ENCODE measurements at places on chromosomes 1 and 21.

- DNase-seq = no peak
Observed at GRCh38 chr1:242402956-242403355, 121.5 kb downstream of the PLD5 start.

DNA sequence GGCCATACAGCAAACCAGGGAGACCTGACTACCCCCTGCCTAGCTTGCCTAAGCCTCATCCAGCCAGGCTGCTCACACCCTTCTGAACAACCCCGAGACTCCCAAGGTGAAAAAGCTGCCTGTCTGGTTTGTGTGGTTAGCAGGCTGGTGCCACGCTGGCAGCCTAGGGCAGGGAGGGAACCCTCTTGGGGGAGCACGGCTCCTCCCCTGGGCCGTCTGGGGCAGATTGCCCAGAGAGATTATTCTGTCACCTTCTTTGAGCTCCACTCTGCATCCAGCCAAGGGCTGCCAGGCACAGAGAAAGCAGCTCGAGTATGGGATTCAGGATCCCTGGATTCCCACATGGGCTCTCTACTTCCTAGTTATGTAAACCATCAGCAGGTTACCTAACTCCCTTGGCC is 27.5 kb upstream of the TCEA3 start:
- DNase-seq = no peak

- DNase-seq = no peak
Observed at GRCh38 chr1:168454211-168454815, 89.5 kb downstream of the XCL2 start.

DNA sequence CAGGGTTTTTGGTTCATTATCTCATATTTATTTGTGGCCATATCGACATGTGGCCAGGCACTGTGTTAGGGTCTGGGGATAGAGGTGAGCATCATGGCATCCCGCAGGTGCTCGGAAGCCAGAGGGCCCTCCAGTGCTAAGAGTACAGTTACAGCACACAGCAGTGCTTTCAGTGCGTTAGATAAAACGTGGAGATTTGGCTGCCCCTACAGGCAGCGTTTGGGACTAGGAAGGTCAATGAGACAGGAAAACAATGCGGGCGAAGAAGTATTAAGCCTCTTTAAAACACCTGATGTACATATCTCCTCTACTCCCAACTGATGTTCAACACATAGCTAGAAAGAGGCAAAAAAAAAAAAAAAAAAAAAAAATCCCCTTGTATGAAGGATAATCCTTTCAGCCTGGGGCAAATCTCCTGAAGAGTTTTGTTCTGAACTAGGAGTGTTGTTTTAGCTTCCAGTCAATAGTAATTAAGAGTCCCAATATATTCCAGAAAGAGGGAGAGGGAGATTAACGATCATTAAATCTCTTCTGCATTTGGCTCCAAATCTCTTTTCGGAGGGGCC is 80.1 kb downstream of the CAPZB start:
- no peak for DNase-seq

- DNase-seq = no peak
Observed at GRCh38 chr1:205275916-205276688, 45.4 kb downstream of the NUAK2 start.

GRCh38 chr1:233868461-233868860 is 36.0 kb upstream of the SLC35F3 start:
- no peak for DNase-seq

DNA sequence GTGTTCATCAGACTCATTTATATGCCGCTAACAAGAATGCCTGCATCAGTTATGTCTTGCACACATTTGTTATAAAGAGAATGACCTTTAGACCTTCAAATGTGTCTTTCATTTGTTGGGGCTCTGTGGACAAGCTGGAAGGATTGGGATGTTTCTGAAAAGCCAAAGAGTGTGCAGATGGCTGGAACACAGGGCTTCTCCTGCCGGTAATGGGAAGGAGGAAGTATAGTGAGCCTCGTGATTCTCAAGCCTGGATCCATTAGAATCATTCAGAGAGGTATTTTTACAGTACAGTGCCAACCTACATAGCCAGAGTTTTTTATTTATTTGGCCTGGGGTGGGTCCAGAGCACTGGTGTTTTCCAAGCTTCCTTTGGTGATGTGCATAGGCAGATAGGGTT is 40.6 kb upstream of the ATP1A1 start:
- no peak for DNase-seq

DNA sequence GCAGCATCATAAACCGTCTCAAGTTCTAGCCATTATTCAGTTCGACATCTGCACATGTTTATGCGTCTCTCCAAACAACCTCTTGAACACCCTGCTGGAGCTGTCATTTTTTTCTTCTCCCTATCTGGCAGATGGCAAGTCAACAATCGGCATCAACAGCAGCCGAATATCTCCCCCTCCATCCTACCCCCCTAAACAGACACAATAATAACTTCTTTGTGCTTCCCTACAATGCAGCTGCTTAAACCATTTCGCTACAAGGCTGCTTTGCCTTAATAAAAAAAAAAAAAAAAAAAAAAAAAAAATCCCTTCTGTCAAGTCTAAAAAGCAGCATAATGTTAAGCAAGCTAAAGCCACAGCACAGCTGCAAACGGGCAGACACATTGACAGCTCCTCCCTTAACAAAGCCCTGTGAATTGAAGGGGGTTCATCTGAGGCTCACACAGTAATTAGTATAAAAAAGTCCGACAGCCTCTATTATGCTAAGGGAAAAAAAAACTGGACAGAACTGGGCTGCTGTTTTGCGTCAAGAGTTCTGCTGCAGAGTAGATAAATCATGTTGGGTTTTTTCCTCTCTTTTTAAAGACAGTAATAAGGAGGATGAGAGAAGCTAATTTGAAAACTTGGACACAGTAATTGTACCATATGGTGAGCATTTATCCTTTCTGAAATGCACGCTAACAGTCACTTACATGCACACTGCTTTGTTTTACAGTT is 136.4 kb downstream of the AKT3 start:
- no peak for DNase-seq

DNA sequence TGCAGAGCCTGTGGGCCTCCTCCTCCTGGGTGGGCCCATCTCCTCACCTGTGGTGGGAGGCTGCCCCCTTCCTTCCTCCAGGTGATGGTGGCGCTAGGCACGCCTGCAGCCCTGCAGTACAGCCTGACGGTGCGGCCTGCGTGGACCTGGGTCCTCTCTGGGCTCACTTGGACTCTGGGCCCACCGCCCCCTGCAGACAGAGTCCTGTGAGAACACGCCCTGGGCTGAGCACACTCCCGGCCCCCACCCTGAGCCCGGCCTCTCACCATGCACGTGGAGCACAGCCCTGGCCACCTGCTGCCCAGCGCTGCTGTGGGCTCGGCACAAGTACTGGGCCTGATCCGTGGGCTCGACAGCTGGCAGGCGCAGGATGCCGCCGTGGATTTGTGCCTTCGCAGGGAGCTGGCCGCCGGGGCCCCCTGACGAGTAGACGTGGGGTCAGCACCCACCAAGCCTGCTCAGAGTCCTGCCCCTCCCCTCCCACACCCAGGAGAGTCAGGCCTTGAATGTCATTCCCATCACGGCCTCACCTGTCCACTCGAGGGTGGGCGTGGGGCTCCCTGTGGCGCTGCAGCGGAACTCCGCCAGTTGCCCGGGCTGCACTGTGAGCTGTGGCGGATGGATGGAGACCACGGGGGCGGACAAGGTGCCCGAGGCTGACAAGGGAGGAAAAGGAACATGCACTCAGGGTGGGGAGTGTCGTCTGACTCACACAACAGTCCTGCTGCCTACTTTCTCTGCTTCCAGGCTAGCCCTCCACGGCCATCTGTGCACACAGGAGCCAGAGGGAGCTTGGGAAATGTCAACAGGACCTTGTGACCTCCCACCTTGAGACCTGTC is 43.4 kb downstream of the LDLRAD2 start:
- no peak for DNase-seq

DNA sequence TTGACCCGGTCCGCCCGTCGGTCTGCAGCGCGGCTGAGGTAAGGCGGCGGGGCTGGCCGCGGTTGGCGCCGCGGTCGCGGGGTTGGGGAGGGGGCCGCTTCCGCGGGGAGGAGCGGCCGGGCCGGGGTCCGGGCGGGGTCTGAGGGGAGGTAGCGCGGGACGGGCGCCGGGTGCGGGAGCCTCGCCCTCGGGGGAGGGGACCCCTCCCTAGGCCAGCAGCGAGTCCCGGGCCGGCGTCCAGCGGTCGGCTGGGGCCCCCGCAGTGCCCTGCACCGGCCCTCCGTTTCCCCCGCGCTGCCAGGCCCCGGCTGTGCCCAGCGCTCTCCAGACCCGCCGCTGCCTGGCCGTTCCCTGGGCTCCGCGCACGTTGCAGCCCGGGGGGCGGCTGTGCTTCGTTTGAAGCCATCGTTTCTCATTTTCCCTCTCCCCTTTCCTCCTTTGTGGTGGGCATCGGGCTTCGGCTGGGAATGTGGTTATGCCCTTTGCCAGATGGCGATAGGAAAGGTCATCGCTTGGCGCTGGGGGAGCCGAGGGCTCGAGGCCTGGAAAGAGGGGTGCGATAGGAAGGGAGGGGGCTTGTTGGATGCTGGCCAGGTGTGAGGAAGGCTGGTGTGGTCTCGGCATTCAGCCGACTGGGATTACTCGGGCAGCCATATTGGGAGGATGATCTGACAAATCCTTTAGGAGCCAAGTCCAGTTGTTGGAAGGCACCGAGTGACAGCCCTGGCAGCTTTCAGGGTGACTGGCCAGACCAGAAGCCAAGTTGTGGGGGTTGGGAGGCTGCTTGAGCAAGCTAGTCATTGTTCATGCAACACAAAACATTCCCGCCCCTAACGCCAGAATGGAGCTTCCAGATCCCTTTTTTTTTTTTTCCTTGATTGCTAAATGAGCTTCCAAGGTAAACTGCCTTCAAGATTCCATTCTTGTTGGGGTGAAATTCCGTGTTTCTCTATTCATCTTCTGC is 753 bp downstream of the KIF1B start:
- no peak for DNase-seq

DNA sequence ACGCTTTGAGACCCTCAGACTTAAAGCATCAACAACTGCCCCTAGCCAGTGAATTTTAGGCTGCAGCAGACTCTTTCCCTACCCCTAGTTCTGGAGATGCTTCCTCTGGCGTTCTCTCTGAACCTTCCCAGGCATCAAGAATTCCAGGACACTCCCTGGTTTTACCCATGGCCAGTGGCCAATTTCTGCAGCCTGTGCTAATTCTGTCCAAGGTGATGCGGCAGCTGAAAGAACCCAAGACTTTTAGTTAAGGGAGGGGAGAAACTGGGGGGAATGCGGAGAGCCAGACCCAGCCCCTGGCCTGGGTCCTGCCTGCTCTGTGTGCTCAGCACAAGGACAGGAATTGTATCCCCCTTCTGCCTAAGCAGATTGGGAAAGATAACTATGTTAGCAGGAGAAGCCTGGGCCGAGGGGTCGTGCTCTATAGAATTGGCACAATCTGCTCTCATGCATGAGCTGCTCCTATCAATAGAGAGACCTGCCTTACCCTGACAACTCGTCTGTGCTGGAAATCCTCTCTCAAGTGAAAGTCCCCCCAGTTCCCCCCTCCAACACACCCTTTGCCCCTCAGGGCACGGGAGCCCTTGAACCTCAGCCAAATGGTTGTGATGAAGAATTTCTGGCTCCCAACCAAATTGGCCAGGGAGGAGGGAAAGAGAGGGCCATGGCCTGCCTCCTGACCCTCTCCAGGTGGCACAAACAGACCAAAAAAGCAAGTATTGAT is 5.4 kb upstream of the GJA8 start:
- DNase-seq = no peak

GRCh38 chr1:14415396-14415795 is 183.1 kb upstream of the KAZN start:
- no peak for DNase-seq

GRCh38 chr1:213658457-213658856 is 329.3 kb upstream of the PROX1 start:
- no peak for DNase-seq

DNA sequence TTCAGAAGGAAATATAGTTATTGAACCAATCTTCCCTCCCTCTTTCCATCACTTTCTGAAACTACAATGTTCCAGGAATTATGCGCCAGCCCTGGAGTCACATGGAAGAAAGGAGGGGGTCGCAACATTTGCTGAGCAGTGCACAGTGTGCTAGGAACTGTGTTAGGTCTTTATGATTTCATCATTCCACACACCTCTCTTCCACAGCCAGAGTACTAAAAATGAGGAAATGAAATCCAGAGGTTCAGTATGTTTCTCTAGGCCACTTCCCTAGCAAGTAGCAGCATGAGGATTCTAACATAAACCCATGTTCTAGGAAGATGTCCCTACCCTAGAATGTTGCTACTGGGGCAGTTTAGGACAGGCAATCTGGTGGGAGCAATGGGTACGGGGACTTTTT is 158.1 kb downstream of the SLC45A1 start:
- DNase-seq = no peak

DNA sequence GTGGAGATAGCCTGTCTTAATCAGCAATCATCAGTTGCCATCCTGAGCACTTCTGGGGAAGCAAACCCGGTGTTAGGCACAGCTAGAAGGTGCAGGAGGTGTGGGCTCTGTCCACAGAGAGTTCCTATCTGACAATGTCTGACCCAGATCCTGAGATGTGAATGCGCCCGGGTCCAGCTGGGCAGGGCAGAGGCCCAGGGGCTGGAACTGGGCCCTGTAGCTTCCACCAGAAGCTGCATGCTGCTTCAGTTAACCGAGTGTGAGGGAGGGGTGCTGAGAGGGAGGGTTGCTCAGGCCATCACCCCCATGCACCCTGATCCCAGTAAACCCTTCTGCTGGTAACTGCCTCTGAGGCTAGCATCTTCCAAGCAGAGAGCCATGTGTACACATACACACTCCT is 42.2 kb downstream of the KIF21B start:
- no peak for DNase-seq

DNA sequence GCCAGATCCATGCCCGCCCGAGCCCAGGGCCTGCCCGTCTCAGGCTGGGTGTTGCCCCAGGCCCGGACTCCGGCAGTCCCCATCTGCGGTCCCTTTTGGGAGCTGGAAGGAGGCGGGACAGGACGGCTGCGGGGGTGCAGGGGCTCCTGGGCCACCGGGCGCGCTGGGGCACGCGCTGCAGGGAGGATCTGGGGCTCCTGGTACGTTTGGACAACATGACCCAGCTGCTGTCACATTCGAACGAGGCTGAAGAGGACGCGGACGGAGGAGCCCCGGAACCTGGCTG is 6.6 kb upstream of the CALML6 start:
- DNase-seq = no peak

DNA sequence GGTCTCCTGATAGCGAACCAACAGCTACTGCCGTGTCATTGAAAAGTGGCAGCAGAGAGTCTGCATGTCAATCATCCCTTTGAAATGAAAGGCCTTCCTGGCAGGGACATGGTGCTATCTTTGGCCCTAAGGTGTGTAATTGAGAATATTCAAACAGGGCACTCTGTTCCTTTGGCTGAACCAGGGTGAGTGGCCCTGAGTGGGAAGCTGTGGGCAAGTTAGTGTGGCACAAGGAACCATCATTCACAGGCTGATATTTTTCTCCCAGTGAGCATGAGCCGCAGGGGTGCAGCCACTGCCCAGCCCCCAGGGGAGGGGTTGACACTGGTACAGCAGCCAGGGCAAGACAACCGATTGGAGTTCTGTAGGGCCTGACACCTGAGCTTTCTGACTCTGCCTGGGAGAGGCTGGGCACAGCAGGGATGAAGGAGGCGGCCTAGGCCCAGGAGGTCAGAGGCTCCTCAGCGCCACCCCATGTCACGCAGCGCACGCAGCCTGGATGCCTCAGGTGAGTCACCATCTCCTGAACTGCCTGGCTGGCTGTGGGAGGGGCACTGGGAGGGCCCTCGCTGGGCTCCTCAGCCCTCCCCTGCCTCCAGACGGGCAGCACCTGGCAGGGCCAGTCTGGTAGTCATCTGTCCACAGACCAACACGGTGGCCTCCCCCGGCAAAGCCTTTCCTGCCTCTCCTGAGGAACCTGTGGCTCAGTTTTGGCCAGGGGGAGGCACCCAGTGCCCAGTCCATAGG is 13.2 kb downstream of the QSOX1 start:
- no peak for DNase-seq

- DNase-seq = no peak
Observed at GRCh38 chr21:44653123-44653522, 1.3 kb downstream of the KRTAP12-4 start.

- no peak for DNase-seq
Observed at GRCh38 chr1:221234791-221235190, 355.5 kb downstream of the HLX start.
